ENCODE measurements at places on chromosomes 11 and 22.

DNA sequence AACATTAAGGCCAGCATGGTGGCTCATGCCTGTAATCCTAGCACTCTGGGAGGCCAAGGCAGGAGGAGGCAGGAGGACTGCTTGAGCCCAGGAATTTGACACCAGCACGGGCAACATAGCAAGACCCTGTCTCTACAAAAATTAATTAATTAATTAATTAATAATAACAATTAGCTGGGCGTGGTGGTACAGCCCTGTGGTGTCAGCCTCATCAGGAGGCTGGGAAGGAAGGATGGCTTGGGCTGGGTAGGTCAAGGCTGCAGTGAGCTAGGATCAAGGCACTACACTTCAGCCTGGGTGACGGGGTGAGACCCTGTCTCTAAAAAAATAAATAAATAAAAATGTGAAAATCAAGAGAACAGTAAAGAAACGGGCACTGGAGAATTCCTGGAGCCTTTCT, 1.4 kb downstream of the ARFGAP3 start:
- DNase-seq, result no peak

- no peak for DNase-seq
These were observed 120.7 kb upstream of the SERPIND1 start for GRCh38 chr22:20653012-20653794.

- DNase-seq, result no peak
These were observed 280.4 kb downstream of the DCDC1 start for GRCh38 chr11:31089117-31089516.

DNA sequence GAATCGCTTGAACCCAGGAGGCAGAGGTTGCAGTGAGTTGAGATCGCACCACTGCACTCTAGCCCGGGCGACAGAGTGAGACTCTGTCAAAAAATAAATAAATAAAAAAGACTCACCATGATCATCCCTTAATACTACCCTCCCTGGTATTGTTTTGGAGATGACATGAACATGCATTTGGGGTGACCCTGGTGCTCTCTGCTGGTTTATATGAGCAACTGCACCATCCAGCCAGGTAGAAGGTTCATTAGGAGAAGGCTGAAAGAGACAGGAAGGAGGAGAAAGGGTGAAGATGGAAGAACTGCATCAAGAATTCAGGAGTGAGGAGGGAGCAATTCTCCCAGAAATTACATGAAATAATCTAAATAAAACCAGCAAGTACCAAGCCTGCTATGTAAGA, 37.8 kb downstream of the SLC5A1 start:
- no peak for DNase-seq

- no peak for DNase-seq
These were observed 1.1 kb upstream of the CAVIN3 start for GRCh38 chr11:6321356-6321755.

DNA sequence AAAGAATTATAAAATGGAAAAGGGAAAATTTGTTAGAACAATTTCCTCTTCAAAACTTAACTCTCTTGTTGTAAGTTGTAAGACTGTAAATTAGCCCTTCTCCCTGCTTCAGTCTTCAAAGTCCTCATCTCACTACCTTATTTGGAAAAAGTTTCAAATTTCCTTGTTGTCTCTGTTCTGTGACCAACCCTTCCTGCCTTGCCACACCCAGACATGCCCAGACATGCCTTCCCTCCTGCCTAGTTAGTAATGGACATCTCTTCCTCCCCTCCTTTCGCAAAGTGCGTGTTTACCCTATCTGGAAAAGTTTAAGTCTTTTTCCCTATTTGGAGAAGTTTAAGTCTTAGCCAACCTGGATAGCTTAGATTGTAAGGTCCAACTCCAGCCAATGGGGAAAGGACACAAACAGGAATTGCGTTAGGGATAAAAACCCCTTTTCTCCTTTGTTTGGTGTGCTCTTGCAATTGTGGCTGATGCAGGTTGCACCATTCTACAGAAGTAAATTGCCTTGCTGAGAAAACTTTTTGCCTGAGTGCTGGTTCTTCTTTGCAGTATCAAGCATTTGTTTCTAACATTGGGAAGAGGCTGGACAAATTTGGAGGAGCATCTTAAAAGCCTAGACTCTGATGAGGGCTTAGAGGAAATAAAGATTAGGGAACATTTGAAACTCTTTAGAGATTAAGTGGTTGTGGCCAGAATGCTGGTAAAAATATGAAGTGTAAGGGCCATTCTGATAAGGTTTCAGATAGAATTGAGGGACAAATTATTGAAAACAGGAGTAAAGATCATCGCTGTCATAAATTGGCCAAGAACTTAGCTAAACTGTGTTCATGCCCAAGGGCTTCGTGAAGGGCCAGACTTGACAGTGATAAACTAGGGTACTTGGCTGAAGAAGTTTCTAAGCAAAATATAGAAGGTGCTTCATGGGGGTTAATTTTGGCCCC, 15.4 kb downstream of the OR52K2 start:
- no peak for DNase-seq

Data from activated CD4-positive, alpha-beta T cell treated with anti-CD3 and anti-CD28 coated beads, Interleukin-2, amount 50 U/mL, for 4 hours (primary cell).